EL (cell line): ENCODE measurements at places on chromosomes 1 and 21.

GRCh38 chr1:203625628-203626019 lies 1.0 kb upstream of the ATP2B4 start:
- no peak for DNase-seq

DNA sequence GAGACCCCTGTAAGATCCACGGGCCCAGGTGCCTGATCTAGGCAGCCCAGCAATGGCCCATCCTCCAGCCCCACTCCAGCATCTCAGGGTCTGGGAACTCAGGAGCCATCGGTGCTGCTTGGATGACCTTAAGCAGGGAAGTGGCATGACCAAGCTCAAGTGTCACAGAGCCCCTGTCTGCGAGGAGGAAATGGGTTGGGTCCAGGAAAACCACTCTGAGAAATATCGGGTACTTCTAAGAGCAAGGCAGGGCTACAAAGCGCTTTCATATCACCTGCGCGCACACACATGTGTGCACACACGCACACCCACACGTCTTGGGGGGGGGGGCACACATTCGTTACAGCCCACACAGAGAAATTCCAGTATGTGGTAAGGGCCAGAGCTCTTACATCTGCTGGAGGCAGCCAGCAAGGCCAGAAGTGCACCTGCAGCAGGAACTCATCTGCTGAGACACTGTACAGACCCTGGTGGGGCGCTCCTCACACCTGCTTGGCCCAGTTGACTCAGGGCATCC lies 32.6 kb upstream of the SPOCD1 start:
- no peak for DNase-seq

DNA sequence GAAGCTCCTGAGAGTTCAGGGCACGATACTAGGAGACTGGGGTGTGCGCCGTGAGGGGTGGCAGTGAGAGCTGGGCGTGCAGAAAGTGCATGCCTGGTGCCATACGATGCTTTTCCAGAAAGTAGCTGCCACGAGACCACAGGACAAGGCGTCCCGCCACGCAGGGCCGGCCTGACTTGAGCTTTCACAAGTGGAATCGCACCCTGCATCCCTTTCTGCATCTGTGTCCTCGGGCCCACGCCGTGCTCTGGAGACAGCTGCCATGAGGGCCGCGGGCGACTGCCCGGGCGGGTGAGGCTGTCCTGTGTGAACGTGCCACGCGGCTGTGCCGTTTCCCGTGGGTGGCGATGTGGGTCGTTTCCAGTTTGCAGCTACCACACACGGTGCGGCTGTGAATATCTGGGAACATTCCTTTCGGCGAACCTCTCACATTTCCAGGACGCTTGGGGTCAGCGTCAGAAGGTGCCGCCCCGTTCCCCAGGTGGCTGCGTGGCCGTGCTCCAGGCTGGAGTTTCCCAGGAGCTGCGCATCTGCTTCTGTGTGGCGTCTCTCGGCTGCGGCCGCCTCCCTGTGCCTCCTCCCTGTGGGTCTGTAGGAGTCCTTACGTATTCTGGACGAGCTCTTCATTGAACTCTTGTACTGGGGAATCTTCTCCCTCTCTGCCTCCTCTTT lies 1.0 kb upstream of the PERM1 start:
- no peak for DNase-seq

- no peak for DNase-seq
Observed at GRCh38 chr1:237972186-237972585, 81.5 kb upstream of the ZP4 start.

DNA sequence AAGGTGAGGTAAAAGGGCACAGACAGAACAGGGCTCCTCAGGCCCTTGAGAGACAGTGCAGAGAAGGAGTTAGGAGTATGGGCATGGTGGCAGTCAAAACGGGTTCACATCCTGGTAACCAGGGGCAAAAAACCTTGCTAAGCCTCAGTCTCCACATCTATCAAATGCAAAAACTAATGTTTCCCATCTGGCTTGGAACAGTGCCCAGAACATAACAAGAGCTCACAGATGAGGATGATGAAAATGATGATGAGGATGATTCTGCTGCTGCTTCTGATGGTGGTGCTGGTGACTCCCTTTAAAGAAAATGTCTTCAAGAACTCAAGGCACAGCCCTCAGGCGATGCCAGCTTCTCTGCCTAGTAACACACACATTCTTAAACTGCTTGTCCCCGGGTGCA lies 24.1 kb downstream of the HHIPL2 start:
- DNase-seq: peak; percentile 31

- no peak for DNase-seq
Observed at GRCh38 chr1:115493834-115494233, 147.9 kb upstream of the VANGL1 start.

GRCh38 chr1:30008998-30009657 lies 714.3 kb downstream of the MATN1 start:
- peak; percentile 12 for DNase-seq

- peak; percentile 67 for DNase-seq
Observed at GRCh38 chr1:227788271-227789083, 27.0 kb upstream of the PRSS38 start.

- no peak for DNase-seq
Observed at GRCh38 chr1:2564815-2565374, 8.7 kb downstream of the TNFRSF14 start.

DNA sequence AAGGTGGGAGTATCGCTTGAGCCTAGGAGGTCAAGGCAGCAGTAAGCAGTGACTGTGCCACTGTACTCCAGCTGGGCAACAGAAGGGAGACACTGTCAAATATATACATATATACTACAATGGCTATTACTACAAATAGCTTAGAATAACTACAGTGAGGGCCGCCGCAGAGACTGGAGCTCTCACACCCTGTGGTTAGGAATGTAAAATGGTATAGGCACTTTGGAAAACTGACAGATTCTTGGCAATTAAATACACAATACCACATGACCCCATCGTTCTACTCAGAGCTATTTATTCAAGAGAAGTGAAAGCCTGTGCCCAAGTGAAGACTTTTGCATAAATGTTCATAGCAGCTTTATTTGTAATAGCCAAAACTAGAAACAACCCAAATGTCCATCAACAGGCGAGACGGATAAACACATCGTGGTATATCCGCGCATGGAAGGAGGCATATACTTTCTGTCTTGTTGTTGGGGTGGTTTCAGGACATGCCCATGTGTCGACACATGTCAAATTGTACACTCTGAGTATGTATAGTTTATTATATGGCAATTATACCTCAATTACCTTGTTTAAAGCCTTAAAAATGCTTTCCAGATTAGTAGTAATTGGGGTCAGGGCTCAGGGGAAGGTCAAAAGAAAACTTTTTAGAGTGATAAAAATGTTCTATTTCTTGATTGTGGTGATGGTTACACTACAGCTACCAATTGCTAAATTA lies 123.4 kb downstream of the RIPK4 start:
- DNase-seq: no peak

- DNase-seq: no peak
Observed at GRCh38 chr1:30834253-30834652, 74.3 kb downstream of the SDC3 start.

- peak; percentile 99 for DNase-seq
Observed at GRCh38 chr1:85313888-85314696, 37.7 kb upstream of the BCL10 start.

GRCh38 chr1:116033322-116033721 lies 57.0 kb downstream of the SLC22A15 start:
- DNase-seq: no peak

- DNase-seq: no peak
Observed at GRCh38 chr1:22636927-22637326, 499 bp downstream of the C1QA start.

DNA sequence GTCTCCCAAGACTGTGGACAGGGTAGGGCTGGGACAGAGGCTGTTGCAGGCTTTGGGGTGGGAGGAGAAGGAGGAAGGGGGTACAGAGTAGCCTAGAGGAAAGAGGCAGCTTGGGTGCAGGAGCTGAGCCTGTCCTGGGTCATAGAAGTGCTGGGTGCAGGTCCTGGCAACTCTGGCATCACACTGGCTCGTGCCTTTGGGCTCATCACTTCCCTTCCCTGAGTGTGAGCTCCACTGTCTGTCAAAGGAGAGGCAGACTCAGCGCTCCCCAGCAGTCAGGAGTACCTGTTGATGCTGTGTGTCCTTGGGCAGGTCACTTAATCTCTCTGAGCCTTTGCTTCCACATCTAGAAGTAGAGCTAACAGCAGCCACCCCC lies 157.1 kb downstream of the PTPRU start:
- DNase-seq: no peak

DNA sequence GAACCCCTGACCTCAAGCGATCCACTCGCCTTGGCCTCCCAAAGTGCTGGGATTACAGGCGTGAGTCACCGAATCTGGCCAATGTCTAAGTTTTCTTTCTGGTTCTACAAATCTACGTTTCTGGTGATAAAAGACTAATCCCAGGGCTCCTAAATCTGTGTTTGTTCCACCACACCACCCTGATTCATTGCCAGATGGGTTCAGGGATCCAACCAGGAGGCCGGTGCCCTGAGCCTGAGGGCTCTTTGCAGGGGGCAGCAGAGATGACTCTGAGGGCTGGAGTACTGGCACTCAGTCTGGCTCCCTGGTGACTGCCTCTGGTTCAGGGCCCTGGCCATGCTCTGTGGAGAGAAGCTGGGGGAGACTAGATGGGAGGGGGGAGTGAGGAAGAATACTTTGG lies 10.5 kb upstream of the OPRD1 start:
- no peak for DNase-seq

- DNase-seq: no peak
Observed at GRCh38 chr1:196027127-196027526, 581.1 kb downstream of the KCNT2 start.

GRCh38 chr1:77742011-77742555 lies 17.6 kb downstream of the USP33 start:
- DNase-seq: no peak

- DNase-seq: no peak
Observed at GRCh38 chr1:187848321-187848720, 1019.6 kb downstream of the PLA2G4A start.

- no peak for DNase-seq
Observed at GRCh38 chr21:30714456-30714855, 4.1 kb downstream of the KRTAP21-3 start.

GRCh38 chr1:227885135-227885647 lies 62.5 kb downstream of the WNT9A start:
- no peak for DNase-seq

- no peak for DNase-seq
Observed at GRCh38 chr1:211229365-211229759, 29.8 kb upstream of the RCOR3 start.

DNA sequence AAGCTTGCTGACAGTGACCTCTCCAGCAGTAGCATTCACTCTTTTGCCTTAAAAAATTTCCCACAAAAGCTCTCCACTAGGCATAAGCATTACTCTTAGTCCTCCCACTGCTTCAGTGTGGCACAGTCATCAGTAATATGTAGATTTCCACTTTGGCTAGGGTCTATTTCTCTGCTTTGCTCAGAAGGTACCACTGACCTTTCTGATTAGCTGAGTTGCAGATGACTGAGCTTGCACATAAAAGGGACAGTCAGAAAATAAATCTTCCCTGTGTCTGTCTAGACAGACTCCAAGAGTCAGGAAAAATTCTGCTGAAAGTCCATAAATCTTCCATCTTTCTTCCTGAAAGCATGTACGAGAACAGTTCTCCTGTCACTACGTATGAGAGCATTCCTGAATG lies 56.6 kb upstream of the APP start:
- no peak for DNase-seq

DNA sequence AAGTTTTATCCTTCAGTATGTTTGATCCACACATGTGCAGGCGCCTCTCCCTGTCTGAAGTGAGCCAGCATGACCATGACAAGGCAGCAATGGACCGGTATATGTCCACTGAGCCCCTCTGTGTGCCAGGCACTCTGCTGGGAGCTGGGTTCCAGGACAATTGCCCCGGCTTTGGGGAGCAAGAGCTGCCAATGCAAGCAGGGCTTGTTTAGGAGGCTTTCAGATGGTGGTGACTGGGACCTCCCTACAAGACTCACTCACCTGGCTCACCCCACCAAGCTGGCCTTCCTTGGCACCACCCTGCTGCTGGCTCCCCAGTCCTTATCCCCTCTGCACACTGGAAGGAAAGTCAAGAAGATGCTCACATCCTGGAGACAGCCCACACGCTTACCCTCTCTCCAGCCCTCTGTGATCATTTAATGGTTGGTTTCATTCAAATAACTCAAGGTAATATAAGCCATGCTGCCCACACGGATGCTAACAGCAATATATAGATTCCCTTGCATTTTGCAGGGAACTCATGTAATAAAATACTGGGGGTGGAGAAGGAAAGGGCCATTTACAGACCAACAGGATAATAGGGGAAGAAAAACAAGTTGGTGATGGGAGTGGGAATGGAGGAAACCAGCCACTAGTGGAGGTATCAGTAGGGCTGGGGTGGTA lies 23.6 kb downstream of the KCND3 start:
- no peak for DNase-seq

DNA sequence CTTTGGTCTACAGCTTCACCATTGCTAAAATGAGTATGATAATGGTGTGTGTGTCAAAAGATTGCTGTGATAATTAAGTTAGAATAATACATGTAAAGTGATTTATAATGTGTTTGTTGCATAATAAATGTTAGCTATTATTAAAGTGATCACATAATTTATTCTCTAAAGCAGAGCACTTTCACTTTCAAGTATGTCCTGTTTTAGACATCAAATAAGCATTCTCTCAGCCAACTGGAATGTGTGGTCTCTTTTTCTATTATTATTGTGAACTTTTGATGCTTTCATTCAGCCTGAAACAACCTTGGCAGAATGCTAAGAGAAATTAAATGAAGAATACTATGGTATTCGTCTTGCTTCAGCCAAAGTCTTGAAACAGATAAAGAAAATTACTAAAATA lies 102.8 kb upstream of the COL11A1 start:
- DNase-seq: peak; percentile 47

DNA sequence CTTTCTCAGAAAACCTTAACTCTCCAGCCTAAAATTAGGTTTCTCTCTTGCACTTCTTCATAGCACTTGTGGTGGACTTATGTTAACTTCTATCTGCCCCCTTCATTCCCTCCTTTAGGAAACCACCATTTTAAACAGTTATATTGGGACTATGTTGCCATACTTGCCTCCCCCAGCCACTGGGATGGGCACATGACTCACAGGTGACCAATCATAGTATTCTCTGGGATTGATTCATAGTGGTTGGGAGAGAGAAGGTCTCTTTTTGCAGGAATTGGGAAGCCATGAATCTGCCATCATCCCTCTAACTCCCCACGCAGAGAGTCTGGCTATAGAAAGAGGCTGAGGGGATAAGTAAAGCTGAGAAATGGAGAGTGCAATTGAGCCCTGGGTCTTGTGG lies 50.4 kb upstream of the NRDC start:
- peak; percentile 30 for DNase-seq

GRCh38 chr1:3465935-3466321 lies 11.5 kb downstream of the ARHGEF16 start:
- DNase-seq: no peak
